ENCODE measurements at places on chromosomes 3 and 15.

DNA sequence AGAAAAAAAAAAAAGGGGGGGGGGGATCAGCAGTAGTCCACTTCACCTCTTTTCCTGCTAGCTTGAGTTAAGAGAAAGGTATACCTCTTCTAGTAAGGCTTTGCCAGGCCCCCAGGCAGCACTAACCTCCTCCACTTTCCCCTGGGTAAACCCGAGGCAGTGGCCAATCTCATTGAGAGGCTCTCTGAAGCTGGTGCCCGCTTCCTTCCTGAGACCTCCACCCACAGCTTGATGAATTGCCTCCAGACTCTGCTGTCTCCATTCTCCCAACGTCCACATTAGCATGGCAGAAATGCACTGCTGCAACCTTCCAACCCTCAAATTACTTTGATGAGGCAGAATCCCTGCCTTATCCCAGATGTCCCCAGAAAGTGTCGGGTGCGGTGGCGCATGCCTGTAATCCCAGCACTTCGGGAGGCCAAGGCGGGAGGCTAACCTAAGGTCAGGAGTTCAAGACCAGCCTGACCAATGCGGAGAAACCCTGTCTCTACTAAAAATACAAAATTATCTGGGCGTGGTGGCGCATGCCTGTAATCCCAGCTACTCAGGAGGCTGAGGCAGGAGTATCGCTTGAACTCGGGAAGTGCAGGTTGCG lies 15.3 kb downstream of the RLBP1 start:
- no peak for DNase-seq

GRCh38 chr15:65945616-65946015 lies 76.3 kb downstream of the RAB11A start:
- no peak for DNase-seq

DNA sequence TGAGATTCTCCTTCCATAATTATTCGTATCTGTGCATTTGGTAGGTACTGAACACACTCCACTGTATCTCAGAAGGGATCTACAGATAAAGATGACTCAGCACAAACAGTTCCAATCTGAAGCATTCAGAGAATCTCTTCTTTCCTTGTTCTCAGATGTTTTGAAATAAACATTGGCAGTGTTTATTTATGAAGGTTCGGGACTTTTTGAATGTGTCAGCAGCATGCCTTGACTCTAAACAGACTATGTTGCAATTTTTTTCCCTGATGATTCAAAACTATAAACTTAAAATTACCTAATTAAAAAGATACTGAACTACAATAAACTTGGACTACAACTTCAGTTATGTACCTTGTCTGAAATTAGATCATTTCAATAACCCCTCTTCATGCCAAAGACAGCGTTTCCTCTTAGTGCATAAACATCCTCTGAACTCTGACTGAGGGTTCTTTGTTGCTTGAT lies 612.9 kb upstream of the TBL1XR1 start:
- no peak for DNase-seq

DNA sequence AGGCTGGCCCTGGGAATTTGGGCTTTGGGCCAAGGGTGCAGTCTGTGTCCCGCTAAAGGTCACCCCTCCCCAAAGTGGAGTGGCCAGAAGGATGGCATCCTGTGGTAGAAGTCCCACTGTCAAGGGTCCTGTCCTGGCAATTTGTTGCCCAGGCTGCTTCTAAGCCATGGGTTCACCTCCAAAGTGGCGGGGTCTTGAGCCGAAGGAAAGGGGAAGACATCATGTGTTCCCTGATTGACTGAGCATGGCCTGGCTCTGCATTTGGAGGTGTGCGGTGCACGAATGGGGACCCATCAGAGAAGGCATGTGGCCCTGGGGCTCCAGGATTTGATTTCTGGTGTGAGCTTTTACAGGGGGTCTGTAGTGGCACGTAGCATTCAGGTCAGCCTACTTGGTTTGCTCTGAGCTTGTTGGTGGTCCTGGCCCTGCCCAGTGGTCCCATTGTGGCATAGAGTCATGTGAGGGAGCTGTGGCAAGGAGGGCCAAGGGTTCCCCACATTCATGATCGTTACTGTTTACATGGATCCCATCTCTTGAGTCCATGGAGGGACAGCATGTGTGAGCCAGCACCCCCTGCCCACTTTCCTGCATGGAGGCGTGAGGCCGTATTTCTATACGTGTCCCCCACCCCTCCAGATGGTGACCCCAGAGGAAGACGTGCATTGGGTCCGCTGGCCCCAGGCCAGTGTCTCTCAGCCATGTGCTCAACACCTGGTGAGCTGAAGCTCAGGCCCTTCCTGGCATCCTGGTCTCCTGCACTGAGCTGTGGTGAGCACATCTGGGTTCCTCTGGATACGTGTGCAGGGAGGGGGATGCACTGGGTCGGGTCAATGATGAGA lies 225.1 kb downstream of the SNRPN start:
- DNase-seq = no peak

GRCh38 chr3:185843126-185843525 lies 18.3 kb upstream of the IGF2BP2 start:
- DNase-seq = no peak

- no peak for DNase-seq
Measured at GRCh38 chr15:99981839-99982658, 248.8 kb upstream of the LYSMD4 start.

DNA sequence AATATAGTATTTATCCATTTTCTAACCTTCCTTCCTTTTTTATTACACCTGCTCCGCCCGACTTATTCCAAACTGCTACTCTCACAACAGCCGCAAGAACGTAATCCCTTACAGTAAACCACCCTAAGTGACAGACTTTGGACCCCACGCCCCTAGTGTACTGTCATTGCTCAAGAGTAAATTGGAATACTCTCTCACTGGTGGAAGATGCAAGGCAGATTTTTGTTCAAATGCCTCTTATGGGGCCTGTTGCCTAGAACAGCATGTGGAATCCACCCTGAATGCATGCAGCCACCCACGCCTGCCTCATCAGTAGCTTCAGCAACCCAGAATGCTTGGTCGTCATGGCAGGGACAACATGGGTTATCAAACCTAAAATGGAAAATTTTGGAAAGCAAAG lies 226.2 kb upstream of the ST8SIA2 start:
- no peak for DNase-seq

GRCh38 chr15:48683991-48684765 lies 38.7 kb upstream of the FBN1 start:
- DNase-seq = no peak

- no peak for DNase-seq
Measured at GRCh38 chr15:33111041-33111451, 83.5 kb downstream of the FMN1 start.

- DNase-seq = no peak
Measured at GRCh38 chr15:25053000-25053815, 98.4 kb downstream of the SNRPN start.

DNA sequence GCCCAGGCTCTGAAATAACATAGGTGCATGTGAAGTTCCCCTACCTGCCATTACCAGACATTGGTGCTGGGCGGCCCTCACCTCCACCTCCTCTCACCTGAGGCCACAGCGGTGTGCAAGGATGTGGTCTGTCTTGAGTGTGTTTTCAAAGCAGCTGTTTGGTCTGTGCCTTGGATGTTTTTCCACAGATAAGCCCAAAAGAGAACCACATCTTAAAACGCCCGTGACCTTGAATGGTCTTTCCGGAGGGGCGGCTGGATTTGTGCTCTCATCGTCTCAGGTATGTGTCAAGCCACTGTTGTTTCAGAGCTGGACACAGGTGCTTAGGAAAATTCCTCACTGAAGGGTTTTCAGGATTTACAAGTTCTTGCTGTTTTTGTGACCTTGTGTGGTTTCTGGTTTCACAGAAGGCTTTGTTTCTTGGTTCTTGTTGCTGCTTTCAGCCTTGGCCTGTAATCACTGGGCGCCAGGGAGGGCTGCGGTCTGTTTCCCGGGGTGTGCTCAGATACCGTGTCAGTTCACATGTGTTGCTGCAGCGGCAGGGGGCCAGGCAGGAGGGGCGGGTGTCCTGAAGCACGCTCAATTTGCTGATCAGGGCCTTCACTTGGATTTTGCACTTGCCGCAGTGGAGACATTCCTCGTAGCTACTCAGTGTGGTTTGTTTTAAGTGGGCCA lies 128.4 kb downstream of the IGF1R start:
- DNase-seq = no peak

GRCh38 chr15:93399121-93399520 lies 310.1 kb upstream of the RGMA start:
- DNase-seq = no peak

DNA sequence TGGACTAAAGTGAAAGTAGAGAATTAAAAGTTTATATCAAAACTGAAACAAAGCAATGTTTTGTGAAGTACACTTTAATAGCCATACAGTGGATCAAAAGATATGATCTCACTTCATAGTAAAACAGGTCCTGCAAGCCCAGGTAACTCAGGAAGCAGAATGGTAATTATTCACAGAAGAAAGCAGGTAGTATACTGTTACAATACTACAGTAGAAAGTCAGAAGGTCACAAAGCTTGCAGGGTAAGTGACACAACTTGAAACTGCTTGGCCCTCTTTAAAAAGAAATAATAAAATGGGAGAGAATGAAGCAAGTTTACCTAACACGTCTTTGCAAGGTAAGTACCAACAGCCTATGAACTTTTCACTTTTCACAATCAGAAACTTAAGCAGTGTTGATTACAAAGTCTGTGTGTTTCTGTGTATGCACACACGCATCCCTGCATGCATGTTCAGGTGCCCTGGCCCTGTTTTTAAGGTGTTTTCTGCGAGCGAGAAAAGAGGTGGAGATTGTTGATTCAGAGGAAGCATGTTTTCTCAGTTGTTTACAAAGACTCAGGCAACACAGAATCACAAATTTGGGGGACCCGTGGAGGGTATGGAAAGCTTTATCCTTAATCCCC lies at the start of gene NAALADL2:
NAALADL2 (plus strand) TSS at position 221 of the 622 bp plus-strand sequence.
- no peak for DNase-seq

DNA sequence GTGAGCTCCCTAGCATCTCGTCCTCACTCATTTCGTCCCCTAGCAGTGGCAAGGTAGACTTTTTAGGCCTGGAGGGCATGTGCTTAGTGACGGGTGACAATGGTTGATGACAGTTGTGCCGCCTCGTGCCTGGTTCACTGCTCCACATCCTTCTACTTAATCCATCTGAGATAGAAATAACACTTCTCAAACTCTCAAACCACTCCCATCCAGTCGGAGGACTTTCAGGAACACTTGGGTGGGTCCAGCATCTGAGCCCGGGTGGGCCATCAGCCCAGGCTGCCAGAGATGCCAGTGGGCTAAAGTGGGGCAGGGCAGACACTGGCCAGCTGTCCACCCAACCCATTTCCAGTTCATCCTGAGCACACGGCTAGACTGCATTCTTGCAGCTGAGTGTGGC lies 79.7 kb upstream of the SMAD3 start:
- no peak for DNase-seq

Measured in Kasumi-1 (cell line).